ENCODE measurements at places on chromosomes 11 and 22.

GRCh38 chr11:38814670-38815069 is 2216.6 kb upstream of the RAG2 start:
- peak; percentile 76 for DNase-seq

DNA sequence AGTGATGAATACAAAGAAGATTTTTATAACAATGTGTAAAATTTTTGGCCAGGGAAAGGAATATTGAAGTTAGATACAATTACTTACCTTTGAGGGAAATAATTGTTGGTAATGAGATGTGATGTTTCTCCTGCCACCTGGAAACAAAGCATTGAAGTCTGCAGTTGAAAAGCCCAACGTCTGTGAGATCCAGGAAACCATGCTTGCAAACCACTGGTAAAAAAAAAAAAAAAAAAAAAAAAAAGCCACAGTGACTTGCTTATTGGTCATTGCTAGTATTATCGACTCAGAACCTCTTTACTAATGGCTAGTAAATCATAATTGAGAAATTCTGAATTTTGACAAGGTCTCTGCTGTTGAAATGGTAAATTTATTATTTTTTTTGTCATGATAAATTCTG is 5.3 kb downstream of the BIRC3 start:
- no peak for DNase-seq

DNA sequence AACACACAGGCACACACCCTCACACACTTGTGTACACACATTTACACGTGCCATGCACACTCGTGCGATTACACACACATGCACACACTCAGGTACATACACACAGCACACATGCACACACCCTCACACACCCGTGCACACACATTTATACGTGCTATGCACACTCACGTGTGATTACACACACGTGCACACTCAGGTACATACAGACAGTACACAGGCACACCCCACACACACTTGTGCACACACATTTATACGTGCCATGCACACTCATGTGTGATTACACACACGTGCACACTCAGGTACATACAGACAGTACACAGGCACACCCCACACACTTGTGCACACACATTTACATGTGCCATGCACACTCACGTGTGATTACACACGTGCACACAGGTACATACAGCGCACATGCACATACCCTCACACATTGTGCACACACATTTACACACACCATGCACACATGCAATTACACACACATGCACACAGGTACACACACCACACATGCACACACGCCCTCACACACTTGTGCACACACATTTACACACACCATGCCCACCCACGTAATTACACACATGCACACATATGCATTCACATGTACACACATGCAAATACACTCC is 4.6 kb downstream of the IFITM10 start:
- DNase-seq, result no peak

DNA sequence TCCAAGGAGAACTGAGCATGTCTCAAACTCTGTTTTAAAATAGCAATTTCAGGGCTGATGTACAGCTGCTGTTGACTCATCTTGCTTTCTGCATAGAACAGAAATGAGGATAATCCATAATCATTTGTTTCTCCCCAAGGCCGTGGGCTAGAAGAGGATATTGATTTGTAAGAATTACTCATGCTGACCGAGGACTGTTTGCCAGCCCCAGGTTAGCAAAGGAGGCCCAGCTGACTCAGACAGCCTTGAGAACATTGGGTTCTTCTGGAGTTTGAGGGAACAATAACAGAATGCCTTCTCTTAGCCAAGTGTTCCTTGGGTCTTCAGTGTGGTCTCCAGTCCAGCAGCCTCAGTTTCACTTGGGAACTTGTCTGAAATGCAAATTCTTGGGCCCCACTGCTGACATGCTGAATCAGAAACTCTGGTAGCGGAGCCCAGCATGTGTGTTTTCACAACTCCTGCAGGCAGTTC is 92.0 kb downstream of the ZC3H12C start:
- no peak for DNase-seq

DNA sequence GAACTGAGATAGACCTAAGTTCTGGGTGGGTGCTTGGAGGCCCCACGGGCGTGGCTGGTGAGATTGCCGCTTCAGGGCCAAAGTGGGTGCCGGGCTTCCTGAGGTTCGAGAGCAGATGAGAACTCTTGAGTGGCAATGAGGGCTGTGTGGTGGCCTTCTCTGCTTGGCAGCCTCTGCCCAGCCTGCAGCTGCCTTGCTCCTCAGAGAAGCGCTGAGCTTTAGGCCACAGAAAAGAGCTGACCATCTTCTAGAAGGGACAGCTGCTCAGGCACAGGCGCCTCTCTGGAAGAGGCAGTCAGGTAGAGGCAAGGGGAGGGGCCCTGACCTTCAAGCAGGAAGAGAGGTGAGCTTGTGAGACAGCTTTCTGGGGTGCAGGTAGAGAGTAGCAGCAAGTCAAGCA is 72.8 kb downstream of the MED15 start:
- no peak for DNase-seq

DNA sequence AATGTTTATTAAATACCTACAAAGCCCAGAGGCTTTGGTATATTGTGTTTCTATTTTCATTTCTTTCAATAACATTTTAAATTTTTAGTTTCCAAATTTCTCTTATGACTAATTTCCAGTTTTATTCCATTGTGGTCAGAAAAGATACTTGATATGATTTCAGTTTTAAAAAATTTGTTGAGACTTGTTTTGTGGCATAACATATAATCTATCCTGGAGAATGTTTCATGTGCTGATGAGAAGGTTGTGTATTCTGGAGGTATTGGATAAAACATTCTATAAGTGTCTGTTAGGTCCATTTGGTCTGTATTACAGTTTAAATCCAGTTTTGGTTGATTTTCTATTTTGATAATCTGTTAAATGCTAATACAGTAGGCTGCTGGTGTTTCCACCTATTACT is 9.8 kb upstream of the RAG1 start:
- no peak for DNase-seq

DNA sequence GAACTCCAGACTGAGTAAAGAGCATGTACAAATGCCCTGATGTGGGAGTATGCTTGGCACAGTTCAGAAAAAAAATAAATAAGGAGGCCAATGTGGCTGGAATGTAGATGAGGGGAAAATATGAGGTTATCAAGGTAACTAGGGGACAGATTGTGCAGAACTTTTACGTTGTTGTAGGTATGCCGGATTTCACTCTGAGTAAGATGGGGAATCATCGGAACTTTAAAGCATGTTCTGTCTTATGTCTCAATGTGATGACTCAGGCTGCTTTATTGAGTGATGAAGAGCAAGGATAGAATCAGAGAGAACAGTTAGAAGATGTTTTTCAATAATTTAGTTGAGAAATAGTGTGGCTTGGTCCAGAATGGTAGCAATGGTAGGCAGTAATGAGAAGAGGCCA is 130.4 kb downstream of the C11orf87 start:
- DNase-seq, result no peak

DNA sequence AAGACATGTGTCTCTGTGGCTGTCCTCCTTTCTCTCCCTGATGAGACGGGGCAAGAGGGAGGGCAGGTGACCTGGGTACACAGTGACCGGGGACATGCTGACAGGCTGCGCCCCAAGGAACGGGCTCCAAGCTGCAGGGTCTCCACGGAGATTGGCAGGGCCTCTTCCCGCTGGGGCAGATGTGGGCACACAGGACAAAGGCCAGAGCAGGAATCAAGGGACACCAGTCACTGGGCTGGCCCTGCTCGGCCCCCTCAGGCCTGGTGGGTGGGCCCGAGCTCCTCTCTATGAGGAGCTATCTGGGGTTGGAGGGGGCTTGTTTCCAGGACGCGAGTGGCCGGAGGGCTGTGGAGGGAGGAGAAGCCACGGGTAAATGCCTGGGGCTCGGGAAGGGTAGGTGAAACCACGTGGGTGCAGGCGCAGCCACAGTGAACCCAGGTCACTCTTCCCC is 11.2 kb downstream of the PNPLA5 start:
- no peak for DNase-seq

- DNase-seq, result no peak
Measured at GRCh38 chr22:39351689-39352214, 2.0 kb downstream of the SYNGR1 start.

DNA sequence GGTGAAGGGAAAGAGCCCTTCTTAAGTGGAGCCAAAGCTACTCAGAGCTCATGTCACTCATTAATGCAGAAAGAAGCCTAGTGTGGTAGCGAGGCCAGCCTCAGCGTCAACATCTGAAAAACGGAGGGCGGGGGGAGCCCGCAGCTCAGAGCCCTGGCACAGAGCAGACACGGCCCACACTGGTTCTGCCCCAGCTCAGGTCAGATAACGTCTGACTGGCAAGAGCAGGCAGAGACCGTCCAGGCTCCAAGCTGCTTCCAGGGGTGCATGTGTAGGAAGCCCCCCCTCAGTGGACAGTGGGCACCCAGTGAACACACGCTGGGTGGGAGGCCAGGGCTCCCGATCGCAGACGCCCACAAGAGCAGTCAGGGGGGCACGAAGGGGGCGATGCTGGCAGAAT is 100.8 kb downstream of the SHANK2 start:
- DNase-seq, result no peak

DNA sequence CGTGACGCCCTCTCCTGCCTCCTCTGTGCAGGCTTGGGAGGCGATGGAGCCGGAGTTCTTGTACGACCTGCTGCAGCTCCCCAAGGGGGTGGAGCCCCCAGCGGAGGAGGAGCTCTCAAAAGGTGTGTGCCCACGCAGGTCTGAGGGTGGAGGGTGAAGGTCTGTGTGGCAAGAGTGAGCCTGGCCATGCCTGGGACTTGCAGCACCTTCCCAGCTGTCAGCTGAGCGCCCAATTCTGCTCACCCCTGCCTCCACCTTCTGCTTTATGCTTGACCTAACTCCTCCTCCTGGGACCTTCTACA is 2.5 kb downstream of the PARVG start:
- no peak for DNase-seq

- no peak for DNase-seq
Measured at GRCh38 chr11:116697011-116697410, 75.8 kb downstream of the BUD13 start.

DNA sequence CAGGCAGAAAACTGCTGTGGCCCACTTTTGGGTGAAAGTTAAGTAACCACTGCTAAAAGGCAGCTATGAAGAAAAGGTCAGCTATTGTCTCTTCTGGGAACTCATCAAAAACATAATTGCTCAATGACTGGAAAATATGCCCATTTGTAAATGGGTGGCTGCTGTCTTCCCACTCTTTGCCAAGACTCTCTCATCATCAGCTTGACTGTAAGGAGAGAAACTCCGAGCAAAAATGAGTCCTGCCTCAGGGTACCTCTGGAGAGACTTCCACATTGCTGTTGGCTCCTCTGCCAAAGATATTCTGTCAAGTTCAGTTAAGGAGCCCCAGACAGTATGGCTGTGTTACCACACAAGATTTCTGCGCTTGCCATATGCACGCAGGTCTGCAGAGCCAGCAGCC is 138.7 kb downstream of the BBOX1 start:
- no peak for DNase-seq

DNA sequence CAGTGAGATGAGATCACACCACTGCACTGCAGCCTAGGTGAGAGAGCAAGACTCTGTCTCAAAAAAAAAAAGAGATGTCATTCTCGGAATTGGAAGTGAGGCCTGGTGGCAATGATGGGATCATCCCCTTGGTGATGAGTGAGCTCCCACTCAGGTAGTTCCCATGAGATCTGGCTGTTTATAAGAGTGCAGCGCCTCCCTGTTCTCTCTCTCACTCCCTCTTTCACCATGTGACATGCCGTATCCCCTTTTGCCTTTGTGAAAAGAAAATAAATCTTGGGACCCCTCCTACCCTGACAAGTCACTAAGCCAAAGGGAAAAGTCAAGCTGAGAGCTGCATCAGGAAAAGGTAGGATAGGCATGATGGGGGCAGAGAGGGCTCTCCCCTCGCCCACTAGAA is 28.8 kb downstream of the ZNF70 start:
- no peak for DNase-seq

GRCh38 chr22:37229805-37230672 is 14.0 kb downstream of the RAC2 start:
- DNase-seq, result no peak

- no peak for DNase-seq
Measured at GRCh38 chr11:72574548-72575460, 99.4 kb downstream of the PDE2A start.

DNA sequence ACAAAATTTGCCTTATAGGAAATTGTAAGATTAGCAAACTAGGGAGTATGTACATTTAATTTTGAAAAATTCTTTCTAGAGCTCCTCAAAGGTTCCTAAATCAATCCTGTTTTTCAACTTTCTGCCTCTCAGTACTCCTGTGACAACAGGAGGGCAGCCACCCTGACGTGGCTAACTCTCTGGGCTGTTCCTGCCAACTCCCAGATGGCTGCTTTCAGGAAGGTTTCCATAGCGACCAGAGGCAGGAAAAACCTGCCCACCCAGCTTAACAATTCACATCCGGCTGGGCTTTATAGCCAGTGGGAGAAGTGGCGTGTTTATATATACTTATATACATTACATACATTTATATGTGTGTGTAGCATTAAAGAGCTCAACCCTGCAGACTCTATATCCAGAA is 26.5 kb downstream of the SGSM3 start:
- DNase-seq, result no peak

DNA sequence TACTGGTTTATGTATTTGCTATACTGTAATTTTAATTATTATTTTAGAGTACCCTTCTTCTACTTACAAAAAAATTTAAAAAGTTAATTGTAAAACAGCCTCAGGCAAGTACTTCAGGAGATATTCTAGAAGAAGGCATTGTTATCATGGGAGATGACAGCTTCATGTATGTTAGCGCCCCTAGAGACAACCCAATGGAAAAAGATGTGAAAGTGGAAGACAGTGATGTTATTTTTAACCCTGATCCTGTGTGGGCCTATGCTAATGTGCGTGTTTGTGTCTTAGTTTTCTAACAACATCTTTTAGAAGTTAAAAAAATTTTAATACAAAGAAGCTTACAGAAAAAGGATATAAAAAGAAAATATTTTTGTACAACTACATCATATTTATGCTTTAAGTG is 205.0 kb downstream of the FAM76B start:
- no peak for DNase-seq

DNA sequence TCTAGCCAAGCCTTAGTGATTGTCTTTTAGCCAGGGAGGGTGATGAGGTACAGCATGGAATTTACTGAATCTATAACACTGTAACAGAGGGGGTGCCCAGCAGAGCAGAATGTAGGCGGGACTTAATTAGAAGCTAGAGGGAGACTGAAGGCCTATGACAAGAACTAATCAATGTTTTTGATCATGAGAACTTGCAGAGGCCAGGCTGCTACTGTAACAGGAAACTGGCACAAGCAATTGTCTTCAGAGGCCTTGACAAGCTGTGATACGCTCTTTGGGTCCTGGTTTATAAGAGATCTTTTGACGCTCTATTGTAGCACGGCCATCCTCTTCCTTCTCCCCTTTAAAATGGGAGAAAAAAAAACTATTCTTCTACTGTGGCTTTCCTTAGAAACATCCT is 1297.3 kb downstream of the JRKL start:
- DNase-seq, result no peak

- no peak for DNase-seq
Measured at GRCh38 chr11:70816156-70816678, 417.9 kb downstream of the CTTN start.
